ENCODE measurements at places on chromosomes 1 and 21.

DNA sequence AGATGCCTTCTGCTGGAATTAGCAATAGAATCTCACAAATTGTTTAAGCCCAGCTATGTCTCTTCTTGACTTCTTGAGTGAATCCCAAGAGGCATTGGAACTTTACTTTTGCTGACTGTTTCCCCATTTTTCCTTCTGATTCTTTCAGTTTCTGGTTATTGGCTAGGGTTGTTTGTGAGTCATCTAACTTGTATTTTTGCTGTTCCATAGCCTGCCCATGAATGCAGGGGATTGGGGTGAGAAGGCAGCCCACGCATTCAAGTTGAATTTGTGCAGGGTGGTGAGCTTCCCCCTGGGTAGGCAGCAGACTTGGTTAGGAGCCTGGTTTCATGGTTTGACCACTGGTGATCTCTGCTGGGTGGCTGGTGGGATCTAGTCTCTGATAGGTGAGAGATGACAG is 10.4 kb upstream of the KLF17 start:
- no peaks in the 10 kb centered on the region for H3K4me1 ChIP-seq
- no peak overlapping the region for H3K4me3 ChIP-seq
- no peak for DNase-seq
- no peaks in the 10 kb centered on the region for H3K27me3 ChIP-seq
- H3K36me3 ChIP-seq = no peaks in the 10 kb centered on the region

DNA sequence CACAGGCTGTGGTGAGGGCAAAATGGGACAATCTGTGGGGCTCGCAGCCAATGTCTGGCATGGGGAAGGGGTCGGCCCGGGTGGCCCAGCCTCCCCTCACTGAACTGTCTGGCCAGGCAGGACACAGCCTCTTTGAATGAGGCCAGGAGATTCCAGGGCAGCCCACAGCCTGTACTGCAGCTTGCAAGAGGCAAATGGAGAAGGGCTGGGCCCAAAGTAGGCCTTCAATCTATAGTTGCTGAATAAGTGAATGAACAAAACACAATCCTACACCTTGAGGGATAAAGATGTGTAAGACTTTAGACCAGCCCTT is 23.2 kb downstream of the SLC27A3 start:
- H3K4me1 ChIP-seq = peaks cover 13% of the 10 kb centered on the region
- no peak overlapping the region for H3K4me3 ChIP-seq
- no peak overlapping the region for H3K27ac ChIP-seq
- DNase-seq = no peak

- H3K4me3 ChIP-seq = no peak overlapping the region
- no peak for DNase-seq
- H3K36me3 ChIP-seq = peaks cover 31% of the 10 kb centered on the region
- H3K27me3 ChIP-seq = no peaks in the 10 kb centered on the region
These were observed 5.6 kb downstream of the PTPRF start for GRCh38 chr1:43536196-43536863.

DNA sequence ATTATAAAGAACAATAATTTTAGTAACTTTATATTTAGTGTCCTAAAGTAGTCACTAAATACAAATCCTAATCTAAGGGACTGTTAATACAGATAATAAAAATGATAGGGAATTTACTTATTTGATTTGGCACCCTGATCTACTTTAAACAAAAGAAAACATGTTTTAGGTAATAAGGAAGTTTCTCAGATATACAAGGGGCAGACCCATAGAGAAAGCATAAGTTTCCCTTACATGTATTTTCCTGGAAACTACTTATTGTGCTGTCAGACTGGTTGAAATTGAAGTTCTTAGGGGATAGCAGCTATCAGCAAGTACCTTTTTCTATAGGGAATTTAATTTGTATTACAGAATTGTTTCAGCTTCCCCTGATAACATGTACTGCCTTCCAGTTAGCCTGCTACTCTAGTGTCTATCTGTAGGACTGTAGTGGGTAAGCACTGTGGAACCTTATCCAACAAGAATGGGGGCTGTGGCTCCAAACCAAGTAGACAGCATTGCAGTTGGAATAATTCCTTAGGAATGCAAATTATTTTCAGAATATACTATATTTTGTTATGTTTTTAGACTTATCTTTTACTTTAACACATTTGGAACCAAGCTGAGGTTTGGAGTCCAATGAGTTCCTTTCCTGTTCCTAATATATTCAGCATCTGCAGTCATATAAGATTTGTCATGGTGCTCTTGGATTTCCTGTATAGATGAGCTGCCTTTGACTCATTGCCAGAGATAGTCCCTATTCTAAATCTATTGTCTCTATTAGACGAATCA is 14.7 kb downstream of the MSH4 start:
- H3K4me1 ChIP-seq = no peaks in the 10 kb centered on the region
- no peaks in the 10 kb centered on the region for H3K27me3 ChIP-seq
- H3K4me3 ChIP-seq = no peak overlapping the region

DNA sequence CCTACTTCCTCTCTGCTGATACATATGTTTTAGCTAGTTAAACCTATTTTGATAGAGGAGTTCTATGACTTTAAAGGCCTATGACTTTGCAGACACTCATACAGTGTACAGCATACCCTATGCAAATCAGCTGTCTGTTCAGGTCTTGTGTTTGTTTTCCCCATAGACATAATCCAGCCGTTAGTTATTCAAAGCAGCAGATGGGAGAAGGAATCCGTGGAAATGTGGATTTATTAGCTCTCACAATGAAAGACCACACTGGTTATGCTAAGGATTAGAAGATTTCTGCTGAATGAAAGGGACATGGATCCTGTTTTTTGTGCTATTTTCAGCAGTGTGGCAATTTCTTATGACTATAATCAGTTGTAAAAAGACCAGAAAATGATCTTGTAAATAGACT is 59.8 kb downstream of the MAST2 start:
- H3K36me3 ChIP-seq = no peaks in the 10 kb centered on the region
- no peak for DNase-seq
- H3K4me3 ChIP-seq = no peak overlapping the region
- no peak overlapping the region for H3K27ac ChIP-seq

DNA sequence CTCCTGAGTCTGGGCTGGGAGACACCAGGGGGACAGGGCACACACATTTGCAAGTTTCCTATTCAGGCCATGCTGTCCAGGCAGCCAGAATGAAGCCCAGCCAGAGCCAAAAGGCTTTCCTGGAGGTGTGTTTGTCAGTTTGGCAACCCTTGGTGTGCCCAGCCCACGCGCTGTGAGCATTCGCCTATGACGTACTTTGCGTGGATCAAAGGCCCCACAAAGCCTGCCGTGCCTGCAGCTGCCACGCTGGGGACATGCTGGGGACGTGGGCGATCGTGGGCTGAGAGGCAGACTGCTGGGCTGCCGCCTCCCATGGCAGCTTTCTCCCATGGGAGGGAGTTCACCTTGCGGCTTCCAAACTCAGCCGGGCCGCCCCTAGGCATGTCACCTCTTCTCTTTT is 57.5 kb downstream of the CD247 start:
- H3K4me3 ChIP-seq = no peak overlapping the region
- no peaks in the 10 kb centered on the region for H3K36me3 ChIP-seq
- DNase-seq = no peak
- no peak overlapping the region for H3K27ac ChIP-seq
- H3K27me3 ChIP-seq = no peaks in the 10 kb centered on the region

- H3K4me3 ChIP-seq = no peak overlapping the region
- H3K4me1 ChIP-seq = peaks cover 40% of the 10 kb centered on the region
- H3K27ac ChIP-seq = peak overlapping the region; percentile 78
- no peak for DNase-seq
- no peaks in the 10 kb centered on the region for H3K27me3 ChIP-seq
These were observed 38.3 kb downstream of the YY1AP1 start for GRCh38 chr1:155650231-155650757.

- no peak for DNase-seq
- no peak overlapping the region for H3K4me3 ChIP-seq
- no peaks in the 10 kb centered on the region for H3K36me3 ChIP-seq
- no peak overlapping the region for H3K27ac ChIP-seq
- peaks cover 5% of the 10 kb centered on the region for H3K27me3 ChIP-seq
- peaks cover 14% of the 10 kb centered on the region for H3K4me1 ChIP-seq
These were observed 5.7 kb downstream of the GPR88 start for GRCh38 chr1:100543640-100544039.

GRCh38 chr1:109969146-109969829 is 15.3 kb upstream of the AHCYL1 start:
- H3K27me3 ChIP-seq = no peaks in the 10 kb centered on the region
- H3K27ac ChIP-seq = no peak overlapping the region
- H3K36me3 ChIP-seq = no peaks in the 10 kb centered on the region
- no peak for DNase-seq
- no peak overlapping the region for H3K4me3 ChIP-seq

- no peak for DNase-seq
- H3K36me3 ChIP-seq = no peaks in the 10 kb centered on the region
These were observed 404.3 kb downstream of the HLX start for GRCh38 chr1:221283532-221283931.

DNA sequence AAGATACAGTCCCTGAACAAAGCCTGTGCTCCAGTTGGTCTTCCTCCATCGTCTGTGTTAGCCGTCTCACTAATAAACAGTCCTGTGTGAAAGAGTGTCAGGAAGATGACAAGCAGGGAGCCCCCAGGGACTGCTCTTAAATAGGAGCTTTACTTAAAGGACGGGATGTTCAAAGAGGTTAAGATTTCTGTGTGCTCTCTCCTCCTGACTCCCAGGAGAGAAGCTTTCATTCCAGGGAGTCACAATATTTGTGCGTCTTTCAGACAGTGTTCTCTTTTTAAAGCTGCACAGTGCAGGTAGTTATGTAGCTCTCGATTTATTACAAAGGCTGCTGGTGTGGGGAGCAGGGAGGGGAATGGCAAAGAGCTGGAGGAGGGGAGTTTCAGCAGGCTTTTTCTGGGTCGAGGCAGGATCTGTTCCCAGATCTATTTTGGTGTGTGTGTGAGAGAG is 43.5 kb downstream of the STYXL2 start:
- H3K27me3 ChIP-seq = no peaks in the 10 kb centered on the region
- DNase-seq = no peak
- H3K4me3 ChIP-seq = no peak overlapping the region
- H3K36me3 ChIP-seq = no peaks in the 10 kb centered on the region
- H3K27ac ChIP-seq = no peak overlapping the region
- H3K4me1 ChIP-seq = no peaks in the 10 kb centered on the region

DNA sequence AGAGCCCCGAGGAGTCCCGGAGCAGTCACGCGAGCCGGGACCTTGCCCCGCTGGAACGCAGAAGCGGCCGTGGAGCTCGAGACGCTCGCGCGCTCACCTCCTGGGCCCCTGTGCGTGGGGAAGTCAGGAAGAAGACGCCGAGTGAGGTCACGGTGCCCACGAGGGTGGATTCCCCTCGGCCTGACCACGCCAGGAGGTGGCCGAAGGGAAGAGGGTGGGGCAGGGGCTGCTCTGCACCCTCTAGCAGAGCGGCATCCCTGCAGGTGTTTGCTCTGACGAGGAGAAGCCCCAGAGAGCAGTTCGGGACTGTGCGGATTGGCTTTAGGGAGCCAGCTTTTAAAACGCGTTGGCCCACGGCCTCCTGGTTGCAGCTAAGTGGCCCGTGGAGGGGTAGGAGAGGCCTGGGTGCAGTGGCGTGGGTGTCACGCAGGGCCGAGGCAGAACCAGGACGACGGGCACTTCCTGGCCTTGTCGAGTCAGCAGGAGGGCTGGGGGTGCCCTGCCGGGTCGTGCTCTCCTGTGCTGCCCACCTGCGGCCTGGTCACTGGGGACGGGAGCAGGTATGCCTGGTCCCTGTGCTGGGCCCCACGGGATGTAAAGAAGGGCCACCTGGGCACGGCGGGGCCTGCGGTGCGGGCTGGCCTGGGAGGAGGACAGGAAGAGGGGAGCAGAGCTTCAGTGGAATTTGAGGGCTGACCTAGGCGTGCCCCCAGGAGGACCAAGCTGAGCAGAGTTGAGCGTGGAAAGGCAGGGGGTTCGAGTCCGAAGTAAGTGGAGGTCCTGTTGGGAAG is 1.0 kb downstream of the PDXK start:
- H3K27ac ChIP-seq = peak overlapping the region; percentile 95
- peaks cover 32% of the 10 kb centered on the region for H3K4me1 ChIP-seq
- H3K4me3 ChIP-seq = peak overlapping the region; percentile 91
- peaks cover 10% of the 10 kb centered on the region for H3K36me3 ChIP-seq
- DNase-seq = no peak
- no peaks in the 10 kb centered on the region for H3K27me3 ChIP-seq

GRCh38 chr1:20248971-20249612 is 41.6 kb upstream of the VWA5B1 start:
- no peak for DNase-seq
- H3K4me3 ChIP-seq = no peak overlapping the region
- no peaks in the 10 kb centered on the region for H3K4me1 ChIP-seq
- no peaks in the 10 kb centered on the region for H3K36me3 ChIP-seq

DNA sequence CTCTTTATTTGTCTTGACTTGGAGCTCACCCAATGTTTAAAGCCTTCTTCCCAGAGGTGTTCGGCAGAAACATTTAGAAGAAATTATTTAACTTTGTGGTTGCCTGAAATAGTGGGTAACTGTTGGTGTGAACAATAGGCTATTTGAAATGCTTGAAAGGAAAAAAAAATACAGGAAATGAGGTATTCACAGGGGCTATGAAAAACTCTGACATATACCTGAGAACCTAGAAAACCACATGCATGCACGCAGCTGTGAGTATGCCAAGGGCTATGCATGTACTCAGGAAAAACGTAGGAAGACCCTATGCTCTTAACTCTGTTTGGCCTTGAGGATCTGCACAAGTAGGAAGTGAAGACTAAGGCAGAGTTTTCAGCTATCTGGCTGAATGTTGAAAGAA is 16.4 kb upstream of the RNF186 start:
- no peak overlapping the region for H3K27ac ChIP-seq
- H3K4me3 ChIP-seq = no peak overlapping the region
- H3K4me1 ChIP-seq = no peaks in the 10 kb centered on the region
- DNase-seq = no peak
- H3K36me3 ChIP-seq = no peaks in the 10 kb centered on the region

- H3K27ac ChIP-seq = peak overlapping the region; percentile 59
- H3K4me3 ChIP-seq = peak overlapping the region; percentile 64
- no peak for DNase-seq
- H3K36me3 ChIP-seq = no peaks in the 10 kb centered on the region
These were observed 433 bp upstream of the KAZN start for GRCh38 chr1:14598007-14598497.

- H3K27me3 ChIP-seq = no peaks in the 10 kb centered on the region
- H3K36me3 ChIP-seq = no peaks in the 10 kb centered on the region
- no peak for DNase-seq
These were observed 258.7 kb upstream of the AJAP1 start for GRCh38 chr1:4395676-4396075.

GRCh38 chr1:42368096-42368795 is 12.3 kb upstream of the RIMKLA start:
- no peak for DNase-seq
- H3K4me3 ChIP-seq = no peak overlapping the region
- no peaks in the 10 kb centered on the region for H3K36me3 ChIP-seq
- no peak overlapping the region for H3K27ac ChIP-seq
- no peaks in the 10 kb centered on the region for H3K4me1 ChIP-seq

DNA sequence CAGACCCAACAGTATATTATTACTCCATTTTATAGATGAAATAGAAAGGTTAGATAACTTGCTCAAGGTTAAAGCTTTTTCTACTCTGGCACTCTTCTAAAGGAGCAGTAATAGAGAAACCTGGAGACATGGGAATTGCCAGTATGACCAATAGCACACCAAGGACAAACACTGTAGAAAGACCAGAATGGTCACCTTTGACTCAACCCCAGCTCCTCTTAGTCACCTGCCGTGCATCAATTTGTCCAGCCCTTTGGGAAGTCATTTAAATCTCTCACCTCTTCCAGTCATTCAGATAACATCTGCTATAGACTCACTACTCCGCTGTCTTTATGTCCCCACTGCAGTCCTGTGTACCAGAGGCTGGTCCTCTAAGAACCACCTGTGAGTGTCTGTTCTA is 23.9 kb upstream of the SLC44A3 start:
- peaks cover 35% of the 10 kb centered on the region for H3K4me1 ChIP-seq
- no peak overlapping the region for H3K4me3 ChIP-seq
- H3K36me3 ChIP-seq = no peaks in the 10 kb centered on the region
- H3K27me3 ChIP-seq = no peaks in the 10 kb centered on the region
- no peak overlapping the region for H3K27ac ChIP-seq

All from esophagus squamous epithelium (tissue), 5 donors.